ENCODE measurements at places on chromosomes 6 and 20. TPM values are rescaled to one million over a fixed set of nuclear protein-coding genes. Genes with fewer than 3 reads are reported as not detected.

IRAK1BP1 gene
- total RNA-seq = 5.1 TPM

CALHM6 gene
- total RNA-seq = not detected

LHFPL5 gene
- total RNA-seq = not detected

SCUBE3 gene
- 0.88 TPM for total RNA-seq

DNA sequence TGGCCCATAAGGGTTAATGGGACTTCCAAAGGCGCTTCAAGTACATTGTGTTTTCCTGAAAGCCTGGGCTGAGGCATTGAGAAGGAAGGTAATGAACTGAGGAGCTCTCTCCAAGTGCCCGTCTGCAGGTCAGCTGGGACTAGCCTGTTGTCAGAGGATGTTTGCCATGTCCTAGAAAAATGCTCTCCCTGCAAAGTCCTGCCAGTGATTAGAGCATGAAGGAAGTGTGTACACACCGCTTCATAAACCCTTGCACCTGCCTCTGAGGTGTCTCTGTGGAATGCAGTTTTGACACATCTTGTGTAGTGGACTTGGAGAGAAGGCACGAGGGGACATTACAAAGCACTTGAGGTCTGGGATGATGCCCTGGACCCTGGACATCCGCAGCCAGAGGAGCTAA lies 506.7 kb downstream of the KIF16B start:
- DNase-seq = no peak

DNA sequence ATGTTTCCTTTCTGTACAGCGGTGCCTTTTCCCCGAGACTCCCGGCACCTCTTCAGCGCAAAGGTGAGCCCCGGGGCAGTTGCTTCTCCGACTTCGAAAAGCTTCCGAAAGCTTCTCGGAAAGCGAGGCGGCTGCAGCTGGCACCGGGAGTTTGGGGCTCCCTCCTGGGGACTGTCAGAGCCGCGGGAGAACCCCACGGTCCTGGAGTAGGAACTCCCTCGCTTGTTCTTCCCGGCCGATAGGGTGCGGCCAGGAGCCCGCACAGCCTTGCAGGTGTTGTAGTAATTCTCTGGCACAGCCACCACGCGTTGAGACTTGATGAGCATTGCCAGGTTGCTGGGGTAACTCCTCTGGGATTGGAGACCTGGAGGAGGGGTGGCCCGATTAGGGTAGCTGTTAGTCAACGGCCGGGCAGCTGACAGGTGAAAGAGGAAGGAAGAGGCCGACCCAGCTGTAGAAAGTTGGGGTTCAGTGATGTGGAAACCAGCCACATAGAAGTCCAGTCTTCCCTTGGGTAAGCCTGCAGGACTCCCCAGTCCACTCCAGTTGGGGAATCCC lies 721 bp downstream of the KDM1B start:
- peak; percentile 63 for DNase-seq

- DNase-seq = no peak
Measured at GRCh38 chr6:14128012-14128411, 10.4 kb downstream of the CD83 start.

DNA sequence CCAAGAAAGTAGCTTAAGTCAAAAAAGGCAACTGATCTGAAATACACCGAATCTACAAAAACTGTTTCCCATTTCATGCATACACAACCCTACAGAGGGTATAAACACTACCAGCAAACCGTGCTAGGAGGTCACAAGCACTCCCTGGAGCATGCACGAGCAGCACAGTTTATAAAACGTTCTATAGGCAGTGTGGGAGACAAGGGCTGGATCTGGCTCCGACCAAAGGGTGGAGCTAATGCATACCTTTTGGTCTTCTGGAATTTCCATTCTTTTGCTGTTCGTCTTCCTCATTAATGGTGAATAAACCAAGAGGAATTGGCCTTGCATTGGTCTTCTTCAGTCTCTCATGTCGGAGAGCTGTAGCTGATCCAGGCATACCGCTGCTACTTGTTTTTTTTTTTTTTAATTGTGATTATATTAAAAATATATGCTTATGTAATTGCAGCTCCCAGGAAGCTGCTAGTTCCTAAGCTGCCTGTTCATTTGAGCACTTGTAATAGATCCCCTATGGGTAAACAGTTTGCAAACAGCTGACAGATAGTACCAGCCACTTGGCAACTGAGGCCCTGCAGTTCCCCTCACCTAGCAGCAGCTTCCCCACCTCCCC lies 24.5 kb downstream of the MAP7 start:
- no peak for DNase-seq

DNA sequence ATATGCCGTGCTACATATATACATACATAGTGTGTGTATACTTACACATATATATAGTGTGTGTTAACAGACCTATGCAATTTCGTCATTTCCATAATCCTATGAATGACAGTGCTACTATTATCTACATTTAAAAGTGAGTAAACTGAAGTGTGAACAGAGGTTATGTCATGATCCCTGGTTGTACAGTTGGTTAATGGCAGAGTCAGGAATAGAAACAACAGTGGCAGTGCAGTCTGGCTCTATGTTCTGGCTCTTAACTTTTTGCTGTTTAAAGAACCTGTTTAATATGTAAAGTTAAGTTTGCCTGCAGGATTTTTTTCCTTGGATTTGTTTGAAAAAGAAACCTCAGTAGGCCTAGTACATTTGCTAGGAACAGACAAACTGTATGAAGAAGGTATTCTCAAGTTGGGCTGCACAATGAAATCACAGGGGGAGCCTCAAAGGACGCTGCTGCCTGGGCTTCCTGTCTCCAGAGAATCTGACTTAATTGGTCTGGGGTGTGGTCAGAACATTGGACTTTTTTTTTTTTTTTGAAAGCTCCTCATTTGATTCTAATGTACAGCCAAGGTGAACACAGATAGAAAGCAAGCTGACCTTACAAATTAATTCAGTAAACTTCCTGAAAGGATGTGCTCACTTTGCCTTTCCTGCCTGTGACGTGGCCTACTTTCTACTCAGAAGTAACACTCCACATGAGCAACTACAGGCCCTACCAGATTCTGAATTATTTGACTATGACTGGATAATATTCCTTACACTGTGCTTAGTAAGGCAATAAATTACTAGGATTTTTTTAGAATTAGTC lies 29.4 kb downstream of the PLCB1 start:
- DNase-seq = no peak

GRCh38 chr6:27002447-27002846 lies 245.1 kb upstream of the PRSS16 start:
- no peak for DNase-seq

DNA sequence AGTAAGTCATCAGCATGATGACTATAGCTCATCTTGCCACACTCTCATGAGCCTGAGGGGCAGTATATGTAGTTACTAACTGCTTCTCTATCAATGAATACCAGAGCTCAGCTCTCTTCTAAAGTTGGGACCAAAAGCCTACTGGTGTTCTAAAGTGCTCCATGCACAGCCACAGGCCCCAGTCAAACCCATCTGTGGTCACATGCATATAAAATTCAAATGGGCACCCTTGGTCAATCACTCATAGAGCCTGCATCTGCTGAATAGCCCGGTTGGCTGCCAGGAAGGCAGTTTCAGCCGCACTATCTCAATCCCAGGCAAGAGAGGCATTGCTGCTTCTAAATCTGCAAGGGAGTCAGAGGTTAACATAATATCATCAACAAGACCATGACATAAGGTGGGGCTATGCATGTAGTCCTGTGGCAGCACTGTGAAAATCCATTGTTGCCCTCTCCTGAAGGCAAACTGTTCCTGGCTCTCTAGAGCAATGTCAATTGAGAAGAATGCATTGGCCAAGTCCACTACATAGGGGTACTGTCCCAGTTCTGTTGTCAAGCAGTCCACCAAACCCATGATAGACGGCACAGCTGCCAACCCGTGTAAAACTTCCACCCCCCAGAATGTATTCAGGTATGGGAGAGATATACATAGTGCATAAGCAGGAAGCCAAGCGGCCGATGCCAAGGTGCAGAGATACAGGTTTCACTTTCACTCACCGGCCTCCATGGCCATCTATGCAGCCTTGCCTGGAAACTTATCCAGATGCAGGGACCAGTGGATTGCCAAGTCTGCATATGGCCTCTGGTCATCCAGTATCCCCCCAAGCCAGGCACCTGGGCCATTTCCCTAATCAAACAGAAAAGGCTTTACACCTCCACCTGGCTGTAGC lies 76.2 kb downstream of the ALDH8A1 start:
- no peak for DNase-seq

DNA sequence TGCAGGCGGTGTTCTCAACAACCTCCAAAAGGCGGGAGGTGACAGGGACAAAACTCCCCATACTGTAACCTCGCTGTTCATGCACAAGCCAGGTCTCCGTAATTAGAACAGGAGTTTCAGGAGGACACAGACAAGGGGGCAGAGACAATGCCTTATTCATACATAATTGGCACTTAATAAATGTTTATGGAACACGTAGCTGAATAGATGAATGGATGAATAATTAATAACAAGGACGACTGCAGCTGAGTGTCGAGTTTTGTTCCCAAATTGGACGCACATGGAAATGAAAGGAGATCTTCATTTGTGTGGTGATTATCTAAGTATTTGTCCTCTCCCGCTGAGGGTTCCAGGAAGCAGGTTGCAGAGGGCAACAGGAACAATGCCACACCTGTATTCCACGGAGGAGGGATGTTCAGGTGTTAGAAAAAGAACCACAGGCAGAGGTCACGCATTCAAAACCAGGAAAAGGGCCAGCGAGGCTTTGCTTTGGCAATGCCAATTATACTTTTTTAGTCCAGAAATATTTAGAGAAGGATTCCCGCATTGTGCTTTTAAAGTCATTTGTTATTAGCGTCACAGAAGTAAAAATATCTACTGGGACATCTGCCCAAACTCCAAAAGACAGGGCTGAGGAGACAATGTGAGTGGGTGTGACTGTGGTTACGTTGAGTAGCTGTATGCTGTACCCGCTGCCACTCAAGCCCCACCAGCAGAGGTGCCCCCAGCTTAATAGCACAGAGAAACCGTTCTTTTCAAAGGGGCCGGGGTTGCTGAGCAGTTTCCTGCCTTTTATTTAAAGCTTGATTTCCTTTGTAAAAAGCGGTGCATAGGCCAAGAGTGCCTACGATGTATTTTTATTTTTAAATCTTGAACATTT lies 123.3 kb downstream of the PXDC1 start:
- DNase-seq = no peak

DNA sequence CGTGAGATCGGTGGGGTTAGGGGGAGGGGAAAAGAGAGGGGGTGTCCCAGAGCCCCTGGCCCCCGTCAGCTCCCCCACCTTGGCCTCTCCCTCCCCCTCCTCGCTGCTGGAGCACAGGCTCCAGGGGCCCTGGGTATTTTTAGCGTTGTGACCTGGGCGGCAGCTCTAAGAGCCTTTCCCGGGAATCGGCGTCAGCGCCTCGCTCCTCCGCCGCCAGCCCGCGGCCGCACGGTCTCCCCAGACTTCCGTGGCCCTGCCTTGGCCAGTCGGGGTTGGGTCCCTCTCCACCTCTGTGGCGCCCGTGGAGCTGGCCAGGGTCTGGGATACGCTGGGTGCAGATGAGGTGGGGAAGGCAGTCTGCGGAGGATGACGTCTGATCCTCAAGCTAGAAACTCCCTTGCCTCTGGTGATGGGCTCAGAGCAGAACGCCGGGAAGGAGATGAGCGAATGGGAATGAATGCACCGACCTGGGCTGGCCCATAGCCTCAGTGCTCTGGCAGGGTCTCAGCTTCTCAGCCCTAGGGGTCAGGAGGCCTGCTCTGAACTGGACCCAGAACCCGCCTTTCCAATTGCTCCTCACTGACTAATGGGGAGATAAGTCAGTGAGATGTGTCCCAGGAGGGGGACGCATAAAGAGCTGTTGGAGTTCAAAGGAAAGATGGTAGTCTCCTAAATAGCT lies 883 bp upstream of the DBNDD2 start:
- DNase-seq = no peak

- DNase-seq = no peak
Measured at GRCh38 chr6:11210386-11211138, 21.9 kb downstream of the NEDD9 start.

DNA sequence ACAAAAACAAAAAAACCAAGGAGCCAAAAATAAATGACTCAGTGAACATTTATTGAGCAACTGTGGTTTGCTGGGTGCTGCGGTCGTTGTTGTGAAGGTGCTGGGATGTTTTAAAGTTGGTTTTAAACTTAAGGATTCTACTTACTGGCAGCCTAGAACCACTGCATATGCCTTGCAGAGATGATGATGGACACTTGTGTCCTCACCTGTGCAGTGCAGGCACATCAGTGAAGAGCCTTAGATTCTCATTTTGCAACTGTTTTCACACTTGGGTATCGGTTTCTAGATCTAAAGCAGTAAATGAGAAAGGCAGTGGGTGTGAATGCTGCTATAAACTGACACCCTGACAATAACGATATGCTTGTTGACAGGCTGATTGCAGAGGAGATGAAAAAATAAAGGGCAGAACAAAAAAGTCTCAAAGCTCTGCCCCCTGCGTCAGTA lies 68.8 kb downstream of the UTRN start:
- no peak for DNase-seq

GRCh38 chr6:11416936-11417576 lies 120.5 kb upstream of the TMEM170B start:
- DNase-seq = no peak

DNA sequence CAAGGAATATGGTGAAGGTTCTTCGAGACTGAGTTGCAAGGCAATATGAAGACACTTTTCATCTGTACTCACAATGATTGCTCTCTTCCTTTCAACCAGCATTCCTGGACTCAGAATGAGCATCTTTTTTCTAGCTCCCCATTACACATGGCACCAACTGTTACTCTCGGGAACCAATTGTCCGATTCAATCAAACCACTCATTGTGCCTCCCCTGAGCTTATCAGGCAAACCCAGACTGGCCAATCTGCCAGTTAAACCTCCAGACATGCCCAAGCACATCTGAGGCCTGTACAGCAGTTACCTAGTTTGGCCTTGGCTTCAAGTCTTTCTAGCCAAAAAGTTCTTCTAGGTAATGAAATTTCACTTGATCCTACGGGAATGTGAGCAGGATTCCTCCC lies 164.1 kb downstream of the ID4 start:
- DNase-seq = no peak

- peak; percentile 51 for DNase-seq
Measured at GRCh38 chr20:38645980-38646858, 44.6 kb downstream of the ARHGAP40 start.

DNA sequence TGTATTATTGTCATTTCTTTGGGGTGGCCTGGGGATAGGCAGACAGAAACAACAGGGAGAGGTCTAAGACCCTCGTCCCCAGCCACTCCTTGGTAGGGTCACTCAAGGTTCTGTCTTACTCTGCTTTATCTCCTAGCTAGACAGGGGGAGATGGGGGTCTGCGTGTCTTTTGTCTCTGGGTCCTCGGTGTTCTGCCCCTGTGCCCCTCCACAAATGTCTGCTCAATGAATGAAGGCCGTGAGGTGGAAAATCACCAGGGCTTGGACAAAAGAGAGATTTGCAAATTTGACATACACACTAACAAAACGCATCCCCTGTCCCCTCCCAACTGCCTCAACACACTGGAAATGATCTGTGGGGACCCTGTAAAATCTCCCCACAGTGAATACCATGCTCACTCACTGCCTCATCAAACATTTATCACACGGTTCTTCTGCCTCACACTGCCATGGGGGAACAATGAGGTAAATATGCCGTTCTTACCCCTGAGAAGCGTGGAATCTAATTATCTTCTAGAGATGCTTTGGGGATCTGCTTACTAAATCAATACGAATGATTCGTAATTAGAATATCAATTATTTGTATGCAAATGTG lies 13.2 kb upstream of the VAPB start:
- no peak for DNase-seq

All from A172 (cell line).